ENCODE measurements at places on chromosomes 12 and 14. TPM values are rescaled to one million over a fixed set of nuclear protein-coding genes. Genes with fewer than 3 reads are reported as not detected.

Gene TNFAIP2
- polyA plus RNA-seq: 254 TPM

Gene ARHGAP9
- polyA plus RNA-seq: 0.29 TPM

DNA sequence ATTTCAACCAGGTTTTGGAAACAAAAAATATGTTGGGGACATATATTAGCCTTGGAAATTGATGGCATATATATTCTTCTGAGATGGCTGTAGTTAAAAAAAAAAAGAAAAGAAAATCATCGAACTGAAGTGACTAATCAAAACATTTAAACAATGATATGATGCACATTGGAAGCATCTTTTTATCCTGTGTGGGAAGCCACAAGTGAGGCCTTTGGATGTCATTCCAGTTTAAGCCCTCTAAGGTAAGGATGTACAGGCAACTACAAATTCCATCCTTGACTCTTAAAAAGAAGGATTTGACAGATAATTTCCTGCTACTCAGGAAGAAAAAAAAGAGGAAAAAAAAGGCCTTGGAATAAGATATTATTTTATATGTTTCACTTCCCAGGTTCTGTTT, 9.6 kb upstream of the PTPRB start:
- no peak for DNase-seq

DNA sequence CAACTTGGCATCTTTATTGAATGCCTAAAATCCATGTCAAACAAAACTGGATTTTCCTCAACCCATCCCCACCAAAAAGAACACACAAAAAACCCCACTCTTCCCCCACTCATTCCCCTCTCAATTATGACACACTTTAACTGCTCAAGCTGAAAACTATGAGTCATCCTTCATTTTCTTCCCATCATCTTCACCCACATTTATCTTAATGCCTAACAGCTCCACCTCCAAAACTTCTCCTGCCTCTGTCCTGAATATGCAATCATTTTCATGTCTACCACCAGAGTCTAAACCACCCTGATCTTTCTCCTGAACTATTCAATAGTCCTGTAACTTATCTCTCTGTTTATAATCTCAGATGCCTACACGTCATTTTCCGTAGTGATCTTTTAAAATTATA, 239.7 kb downstream of the BCAT1 start:
- no peak for DNase-seq

GRCh38 chr14:41608681-41609390, 2.2 kb downstream of the LRFN5 start:
- no peak for DNase-seq

- DNase-seq: no peak
Observed at GRCh38 chr14:67881225-67881624, 61.6 kb downstream of the RAD51B start.

GRCh38 chr12:3746758-3747157, 6.2 kb downstream of the CRACR2A start:
- DNase-seq: no peak

- DNase-seq: no peak
Observed at GRCh38 chr12:113673458-113674238, 202.0 kb upstream of the LHX5 start.

Measured in A549 (cell line).